CD4-positive, alpha-beta T cell treated with Interferon gamma for 1 hour (primary cell): ENCODE measurements at places on chromosomes 5 and 9.

DNA sequence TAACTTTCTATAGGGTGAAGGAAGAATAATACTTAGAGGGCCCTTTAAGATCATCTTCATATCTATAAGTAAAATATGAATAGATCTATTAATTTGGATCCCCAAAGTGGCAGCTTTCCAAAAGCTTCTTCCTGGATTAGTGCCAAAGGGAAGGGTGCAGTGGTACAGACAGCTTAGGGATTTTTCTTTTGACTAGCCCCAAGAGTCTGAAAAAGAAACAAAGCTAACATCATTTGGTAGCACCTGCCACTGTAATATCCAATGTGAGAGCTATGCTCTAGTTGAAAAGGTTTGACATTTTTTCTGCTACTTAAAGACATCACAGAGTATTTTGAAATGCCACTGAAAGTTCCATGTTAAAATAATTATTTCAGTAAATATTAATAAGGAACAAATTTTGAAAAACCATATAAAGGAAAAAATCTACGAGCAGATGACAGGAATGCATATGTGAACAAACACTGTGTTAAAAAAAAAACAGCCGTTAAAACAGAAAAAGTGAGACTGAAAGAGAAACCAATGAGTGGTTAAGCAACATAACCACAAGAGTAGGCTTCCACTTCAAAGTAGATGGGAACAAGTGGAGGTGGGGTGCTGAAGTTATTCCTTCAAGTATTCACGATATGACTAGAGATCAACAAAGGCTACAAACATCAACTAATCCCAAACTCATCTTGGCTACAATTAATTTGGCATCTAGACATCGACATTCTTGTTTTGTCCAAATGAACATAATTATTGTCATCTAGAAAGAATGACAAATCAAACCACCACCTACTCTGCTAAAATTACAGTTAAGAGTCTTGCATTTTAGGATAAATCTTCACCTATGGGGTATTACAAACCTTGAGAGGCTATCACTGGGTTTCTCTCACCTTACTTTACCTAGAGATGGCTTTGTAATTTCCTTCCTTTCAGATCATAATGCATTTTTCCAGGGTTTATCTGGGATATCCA, 137.5 kb downstream of the CPLANE1 start:
- no peak for DNase-seq

DNA sequence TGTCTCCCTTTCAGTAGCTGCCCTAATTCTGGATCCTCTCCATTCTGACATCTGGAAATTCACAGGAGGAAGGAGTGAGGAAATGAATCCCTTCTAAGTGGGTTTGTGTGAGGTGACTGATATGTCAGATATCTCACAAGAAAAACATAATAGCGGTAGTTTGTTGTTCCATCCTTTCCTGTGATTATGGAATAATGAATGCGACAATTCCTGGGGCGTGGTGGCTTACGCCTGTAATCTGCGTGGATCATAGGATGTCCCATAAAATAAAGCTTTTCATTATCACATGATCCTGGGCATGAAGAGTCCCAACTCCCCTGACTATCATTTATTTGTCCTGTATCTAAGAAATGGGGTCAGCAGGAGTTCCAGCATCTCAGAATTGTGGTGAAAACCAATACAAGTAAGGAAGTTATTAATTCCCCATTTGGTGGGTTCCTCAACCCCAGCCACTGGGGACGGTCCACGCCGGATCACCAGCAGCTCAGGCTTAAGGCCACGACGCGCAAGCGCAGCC, 375 bp upstream of the C5orf24 start:
- DNase-seq = no peak

GRCh38 chr5:14663734-14664269, 716 bp upstream of the OTULIN start:
- no peak for DNase-seq

DNA sequence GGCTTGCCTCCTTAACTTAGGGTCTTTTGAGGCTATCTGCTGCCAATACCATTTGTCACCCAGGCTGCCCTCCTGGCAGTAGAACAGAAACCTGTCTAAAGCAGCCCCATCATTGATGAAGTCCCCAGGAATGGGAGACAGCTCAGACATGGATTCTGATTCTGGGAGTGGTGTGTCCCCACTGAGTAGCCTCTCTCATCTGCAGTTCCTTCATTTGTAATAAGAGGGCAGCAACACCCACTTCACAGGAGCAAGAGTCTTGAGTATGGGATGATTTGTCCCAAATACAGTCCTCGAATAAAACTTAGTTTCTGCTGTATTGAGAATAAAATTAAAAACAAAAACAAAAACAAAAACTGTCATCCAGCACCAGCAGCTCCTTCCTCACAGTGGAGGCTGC, 167.6 kb downstream of the ASTN2 start:
- DNase-seq = no peak

DNA sequence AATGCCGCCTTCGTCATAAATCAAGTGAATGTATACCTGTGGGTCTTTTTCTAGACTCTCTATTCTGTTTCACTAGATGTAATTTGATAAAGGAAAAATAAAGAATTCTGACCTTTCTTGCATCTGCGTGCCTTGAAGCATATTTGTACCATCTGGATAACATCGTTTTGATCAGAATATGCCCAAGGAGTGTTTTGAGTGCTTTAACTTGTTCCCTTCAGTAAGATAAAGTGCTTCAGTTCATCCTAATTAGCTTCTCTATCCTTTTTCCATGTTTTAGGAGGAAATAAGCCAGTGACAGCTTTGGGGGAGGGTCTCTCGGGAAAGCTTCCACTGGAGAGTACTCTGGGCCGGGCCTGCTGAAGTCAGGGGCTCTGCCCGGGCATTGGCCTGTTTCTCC, 113.5 kb upstream of the DAP start:
- no peak for DNase-seq

- no peak for DNase-seq
Observed at GRCh38 chr9:127030814-127031740, 91.4 kb downstream of the ANGPTL2 start.
